ENCODE measurements at places on chromosomes 11 and 22.

DNA sequence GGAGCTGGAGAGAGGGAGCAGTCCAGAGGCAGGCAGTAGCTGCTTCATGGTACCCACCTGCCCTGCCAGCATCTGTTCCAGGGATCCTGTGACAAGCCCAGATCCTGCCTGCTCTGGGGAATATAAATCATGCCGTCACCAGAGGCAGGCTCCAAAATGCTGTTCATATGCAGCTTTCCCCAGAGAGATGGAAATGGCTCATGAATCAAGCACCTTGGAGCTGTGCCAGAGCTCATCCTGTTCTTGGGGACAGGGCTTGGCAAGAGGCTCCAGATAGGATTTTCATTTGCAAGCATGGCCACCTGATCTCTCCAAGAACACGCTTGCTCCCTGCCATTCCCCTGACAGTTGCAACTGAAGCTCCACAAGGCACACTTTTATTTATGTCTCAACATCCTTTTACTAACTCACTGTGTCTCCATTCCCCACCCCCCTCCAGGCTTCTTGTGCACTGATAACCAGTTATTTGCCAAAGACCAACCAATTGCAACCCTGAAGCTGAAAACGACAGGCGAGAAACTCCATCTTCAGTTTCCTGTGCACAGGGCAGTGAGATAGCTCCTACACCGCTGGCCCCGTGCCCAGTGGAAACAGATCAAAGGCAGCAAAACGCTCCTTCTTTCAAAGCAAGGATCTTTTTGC is 115.8 kb upstream of the PITPNB start:
- no peak for DNase-seq

- DNase-seq: no peak
These were observed 2.0 kb downstream of the PDGFB start for GRCh38 chr22:39242595-39243438.

DNA sequence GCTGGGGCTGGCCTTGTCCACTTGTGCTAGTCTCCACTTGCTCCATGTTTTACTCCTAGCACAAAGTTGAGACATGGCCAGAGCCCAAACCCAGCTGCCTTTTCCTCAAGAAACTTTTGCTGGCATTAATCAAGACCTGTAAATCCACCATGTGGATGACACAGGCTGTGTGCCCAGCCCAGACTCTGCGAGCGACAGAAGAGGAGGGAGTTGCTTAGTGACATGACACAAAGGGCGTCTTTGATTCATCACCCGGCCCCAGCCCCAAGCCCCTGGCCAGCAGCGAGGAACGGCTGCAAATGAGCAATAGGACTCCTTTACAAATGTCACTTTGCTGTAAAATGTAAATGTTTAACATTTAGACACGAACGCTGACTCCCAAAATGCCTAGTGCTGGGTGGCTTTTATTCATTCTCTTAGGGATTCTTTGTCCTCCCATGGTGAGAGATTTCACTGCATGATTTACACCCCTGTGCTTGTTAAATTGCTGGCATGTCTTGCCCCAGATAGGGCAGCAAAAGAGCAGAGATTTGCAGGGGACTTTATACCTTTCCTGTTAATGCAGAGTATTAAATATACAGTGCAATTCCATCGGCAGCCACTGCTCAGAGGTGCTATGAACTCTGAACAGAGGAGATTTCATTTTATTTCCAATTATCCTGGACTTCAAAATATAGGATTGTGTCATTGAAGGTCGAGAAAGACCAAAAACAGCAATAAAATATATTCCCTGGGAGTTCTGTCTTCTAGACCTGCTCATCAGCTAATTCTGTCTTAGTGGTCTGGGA is 263.6 kb upstream of the NCAM1 start:
- DNase-seq: no peak

DNA sequence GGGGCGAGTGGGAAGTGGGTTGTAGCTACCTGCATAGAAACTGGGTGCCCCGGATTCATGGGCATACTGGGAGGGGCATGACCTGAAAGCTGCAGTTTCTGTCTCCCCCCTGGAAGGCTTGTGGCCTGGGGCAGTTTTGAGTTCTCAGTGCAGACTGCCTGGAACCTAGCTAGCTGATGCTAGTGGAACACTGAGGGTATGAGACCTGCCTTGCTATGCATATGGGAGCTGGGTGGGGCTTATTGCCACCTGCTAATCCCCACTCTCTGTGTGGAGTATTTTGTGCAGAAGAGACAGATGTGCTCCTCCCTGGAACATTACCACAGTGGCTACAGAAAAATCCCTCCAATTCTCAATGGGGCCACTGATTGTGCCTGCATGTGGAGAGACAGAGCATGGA is 11.7 kb upstream of the OR56B4 start:
- no peak for DNase-seq

DNA sequence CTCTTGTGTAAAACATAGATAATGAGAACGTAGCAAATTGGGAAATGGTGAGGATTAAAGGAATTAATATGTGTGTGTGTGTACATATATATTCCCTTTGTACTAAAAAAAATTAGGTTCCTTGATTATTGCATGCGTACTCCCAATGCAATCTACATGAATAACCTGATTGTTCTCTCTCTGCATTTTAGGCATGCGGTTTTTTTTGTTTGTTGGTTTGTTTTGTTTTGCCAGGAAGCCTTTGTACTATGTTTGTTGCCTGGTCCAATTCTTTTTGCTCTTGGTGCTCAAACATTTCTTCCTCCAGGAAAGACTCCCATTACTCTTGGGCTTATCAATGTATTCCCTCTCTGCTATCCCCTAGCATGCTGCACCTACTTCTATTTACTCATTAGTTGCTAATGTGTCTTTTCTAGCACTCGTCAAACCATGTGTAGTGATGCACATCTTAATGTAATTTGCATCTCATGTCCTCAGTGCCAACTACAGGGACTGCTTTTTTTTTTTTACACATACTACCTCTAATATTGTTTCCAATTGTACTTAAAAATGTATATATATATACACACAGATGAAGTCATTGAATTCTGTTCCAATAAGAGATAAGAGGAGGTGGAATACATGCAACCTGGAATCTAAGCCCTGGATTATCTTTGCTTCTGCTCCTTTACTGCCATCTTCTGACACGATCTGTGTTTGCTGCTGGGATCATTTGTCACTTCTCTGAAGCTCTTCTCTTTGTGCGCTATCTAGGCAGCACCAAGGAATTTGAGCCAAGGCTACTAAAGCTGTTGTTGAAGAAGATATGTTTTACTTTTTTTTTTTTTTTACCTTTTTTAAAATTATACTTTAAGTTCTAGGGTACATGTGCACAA is 197.2 kb upstream of the ANO3 start:
- no peak for DNase-seq

GRCh38 chr22:18145676-18146388 is 4.1 kb upstream of the USP18 start:
- DNase-seq: no peak

DNA sequence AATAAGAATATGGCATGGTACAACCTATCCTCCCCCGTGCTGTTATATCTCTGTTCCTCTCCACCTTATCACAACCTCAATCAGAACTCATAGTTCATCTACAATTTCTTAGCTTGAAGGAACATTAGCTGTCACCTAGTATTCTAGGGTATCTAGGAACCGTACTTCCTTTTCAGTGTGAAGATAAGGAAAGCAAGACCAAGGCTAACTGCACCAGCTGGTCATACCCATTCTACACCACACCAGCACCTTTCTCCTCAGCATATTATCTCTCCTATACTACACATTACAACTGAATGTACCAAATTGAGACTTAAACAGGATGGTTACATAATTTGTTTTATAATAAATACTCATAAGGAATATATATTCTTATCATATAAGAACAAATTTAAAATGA is 73.1 kb downstream of the ARHGAP32 start:
- no peak for DNase-seq

DNA sequence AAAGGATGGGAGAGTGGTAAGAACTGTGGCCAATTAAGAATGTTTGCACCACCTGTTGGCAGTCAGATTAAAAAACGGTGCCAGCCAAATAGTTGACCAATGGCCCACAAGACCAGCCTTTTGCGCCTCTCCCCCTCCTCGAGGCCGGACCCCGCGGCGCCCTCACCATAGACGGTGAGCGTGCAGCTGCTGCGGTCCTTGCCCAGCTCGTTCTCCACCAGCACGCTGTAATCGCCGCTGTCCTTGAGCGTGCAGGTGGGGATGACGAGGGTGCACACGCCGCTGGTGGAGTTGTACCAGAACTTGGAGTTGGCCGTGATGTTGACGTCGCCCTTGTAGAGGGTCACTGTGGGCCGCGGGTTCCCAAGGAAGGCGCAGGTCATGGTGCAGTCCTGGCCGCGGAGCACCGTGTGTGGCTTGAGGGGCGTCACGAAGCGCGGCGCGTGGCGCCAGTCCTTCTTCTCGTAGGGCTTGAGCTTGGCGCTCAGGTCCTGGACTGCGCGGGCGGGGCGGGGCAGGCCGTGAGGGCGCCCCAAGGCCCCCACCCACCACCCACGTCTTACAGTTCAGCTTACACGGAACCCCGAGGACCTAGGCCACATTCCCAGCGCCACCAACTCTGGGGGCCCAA is 7.2 kb downstream of the TMEM86A start:
- DNase-seq: no peak

DNA sequence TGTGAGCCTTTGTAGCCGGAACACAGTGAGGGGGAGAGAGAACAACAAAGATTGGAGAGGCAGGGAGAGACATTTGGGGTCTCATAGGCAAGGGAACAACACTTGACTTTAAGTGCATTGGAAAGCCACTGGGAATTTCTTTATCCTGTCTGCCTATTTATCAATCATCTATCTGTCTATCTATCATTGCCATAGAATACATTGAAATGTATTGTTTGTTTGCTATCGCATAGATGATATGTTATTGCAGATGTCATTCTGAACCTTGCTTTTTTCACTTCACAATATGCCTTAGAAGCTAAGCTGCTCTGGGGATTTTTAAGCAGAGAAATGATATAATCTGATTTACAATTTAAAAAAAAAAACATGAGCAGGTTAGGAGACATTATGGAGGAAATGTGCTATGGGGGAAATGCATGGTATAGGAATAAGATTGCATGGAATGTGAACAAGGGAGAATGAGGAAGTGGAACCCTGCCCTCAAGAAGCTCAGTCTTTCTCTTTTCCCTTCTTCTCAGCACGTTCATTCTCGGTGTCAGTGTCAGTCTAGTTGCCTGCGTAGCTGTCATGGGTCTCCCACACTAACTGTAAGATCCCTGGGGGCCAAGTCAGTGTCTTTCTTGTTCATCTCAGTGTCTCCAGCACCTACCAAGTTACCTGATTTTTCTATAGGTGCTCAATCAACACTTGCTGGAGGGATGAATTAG is 158.7 kb upstream of the ARHGAP20 start:
- DNase-seq: no peak

DNA sequence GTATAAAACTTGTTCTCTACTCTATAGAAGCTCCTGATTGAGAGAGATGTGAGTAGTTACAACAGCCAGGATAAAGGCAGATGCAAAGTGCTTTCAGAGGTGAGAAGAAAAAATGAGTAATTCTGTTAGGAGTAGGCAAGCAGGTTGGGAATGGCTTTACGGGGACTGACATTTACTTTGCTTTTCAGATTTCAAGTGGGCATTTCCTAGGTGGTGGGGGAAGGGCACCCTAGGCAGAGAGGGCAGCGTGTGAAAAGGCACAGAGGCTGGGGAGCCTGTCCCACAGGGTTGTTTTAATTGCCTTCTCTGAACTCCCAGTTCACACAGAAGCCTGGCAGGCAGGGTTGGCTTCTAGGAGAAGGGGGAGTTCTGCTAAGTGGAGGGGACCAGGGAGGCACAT is 106.5 kb downstream of the NAV2 start:
- DNase-seq: no peak

GRCh38 chr11:92829121-92829520 is 140.3 kb upstream of the MTNR1B start:
- no peak for DNase-seq

GRCh38 chr22:20548806-20549205 is 41.4 kb downstream of the MED15 start:
- no peak for DNase-seq

GRCh38 chr11:44065161-44065661 is 859 bp upstream of the ACCS start:
- no peak for DNase-seq

GRCh38 chr11:106091480-106092123 is 14.1 kb downstream of the AASDHPPT start:
- peak; percentile 21 for DNase-seq

DNA sequence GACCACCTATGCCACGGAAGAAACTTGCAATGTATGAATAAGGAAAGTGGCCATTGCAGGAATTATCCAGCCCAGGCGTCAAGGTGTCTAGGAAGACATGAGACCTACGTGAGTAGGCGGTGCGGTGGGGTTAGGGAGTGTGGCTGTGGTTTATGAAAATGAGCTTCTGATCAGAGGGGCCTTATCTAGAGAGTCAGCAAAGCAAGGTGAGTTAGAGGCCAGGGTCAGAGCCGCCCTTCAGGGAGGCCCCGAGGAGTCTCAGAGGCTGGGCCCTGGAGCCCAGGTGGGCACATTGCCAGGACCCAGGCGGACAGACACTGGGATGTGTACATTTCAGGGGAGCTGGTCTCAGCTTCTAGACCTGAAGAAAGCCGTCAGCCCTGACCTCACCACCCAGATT is 13.8 kb upstream of the LINC01488 start:
- DNase-seq: no peak

DNA sequence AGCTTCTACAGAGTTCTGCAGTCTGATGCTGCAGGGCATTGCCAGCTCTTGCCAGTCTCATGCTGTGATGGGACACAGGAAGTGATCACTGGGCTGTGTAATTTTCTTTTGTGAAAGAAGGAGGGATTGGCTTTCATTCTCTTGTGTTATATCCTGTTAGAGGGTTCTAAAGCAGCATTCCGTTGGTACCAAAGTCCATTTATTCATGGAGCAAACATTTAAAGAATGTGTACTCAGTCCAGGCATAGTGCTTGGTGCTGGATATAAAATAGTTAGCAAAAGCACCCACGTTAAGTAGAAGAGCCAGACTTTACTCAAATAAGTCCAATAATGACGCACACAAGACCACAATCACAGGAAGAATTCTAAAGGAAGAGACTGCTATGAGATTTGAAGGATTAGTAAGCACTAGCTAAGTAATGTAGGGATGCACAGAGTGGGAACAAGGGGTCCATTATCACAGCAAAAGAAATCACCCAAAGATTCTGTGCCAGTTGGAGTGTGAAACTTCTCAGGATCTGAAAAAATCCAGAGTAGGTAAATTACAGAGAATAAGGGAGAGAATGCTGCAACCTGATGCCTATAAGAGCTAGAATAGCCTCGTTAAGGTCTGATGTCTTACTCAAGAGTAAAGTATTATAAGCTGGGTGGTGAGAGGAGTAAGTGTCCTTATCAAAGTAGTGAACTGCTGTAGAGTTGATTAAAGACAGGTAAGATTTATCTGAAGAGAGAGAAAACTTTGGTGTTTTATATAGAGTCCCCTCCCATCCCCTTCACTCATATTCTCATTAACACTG is 728.3 kb downstream of the METTL15 start:
- DNase-seq: no peak

GRCh38 chr11:67056267-67057204 is at the start of gene RHOD:
RHOD (plus strand) TSS chr11:67056847; CDS start chr11:67056903, 56 bp downstream.
- no peak for DNase-seq
